ENCODE measurements at places on chromosomes 7 and 10. TPM values are rescaled to one million over a fixed set of nuclear protein-coding genes. Genes with fewer than 3 reads are reported as not detected.
A peak's percentile ranks its signal among the peaks of the same experiment; 100 is the strongest.

DNA sequence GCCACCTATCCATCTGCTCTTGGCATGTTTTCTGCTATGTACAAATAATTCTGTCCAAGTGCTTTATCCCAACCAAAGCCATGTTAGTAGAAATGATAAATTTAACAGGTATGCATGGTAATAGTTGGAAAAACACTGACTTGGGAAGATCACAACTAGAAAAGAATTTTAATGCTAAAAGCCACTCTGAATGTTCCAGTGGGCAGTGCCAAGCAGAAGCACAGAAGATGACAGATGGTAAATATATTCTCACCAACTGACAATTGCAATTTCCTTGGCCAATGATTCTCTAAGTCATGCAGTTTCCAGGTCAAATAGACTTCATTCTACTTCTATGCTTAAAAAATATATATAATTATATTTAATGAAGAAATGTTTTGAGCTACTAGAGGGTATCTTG lies 83.6 kb upstream of the SEMA3C start:
- no peak for DNase-seq

- no peak for DNase-seq
Measured at GRCh38 chr10:103114876-103115275, 78.2 kb downstream of the NT5C2 start.

DNA sequence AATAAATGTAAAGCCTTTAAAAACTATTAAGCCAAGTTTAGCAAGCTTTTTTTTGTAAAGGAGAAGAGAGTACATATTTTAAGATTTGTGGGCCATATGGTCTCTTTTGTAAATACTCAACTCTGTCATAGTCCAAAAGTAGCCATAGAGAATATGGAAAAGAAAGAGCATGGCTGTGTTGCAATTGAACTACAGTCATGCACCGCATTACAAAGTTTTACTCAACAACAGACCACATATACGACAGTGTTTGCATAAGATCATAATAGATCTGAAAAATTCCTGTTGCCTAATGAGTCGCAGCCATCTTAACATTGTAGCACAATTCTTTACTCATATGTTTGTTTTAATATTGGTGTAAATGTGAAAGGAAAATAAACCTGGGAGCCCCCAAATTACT lies 440.8 kb downstream of the HTR7 start:
- DNase-seq: no peak

DNA sequence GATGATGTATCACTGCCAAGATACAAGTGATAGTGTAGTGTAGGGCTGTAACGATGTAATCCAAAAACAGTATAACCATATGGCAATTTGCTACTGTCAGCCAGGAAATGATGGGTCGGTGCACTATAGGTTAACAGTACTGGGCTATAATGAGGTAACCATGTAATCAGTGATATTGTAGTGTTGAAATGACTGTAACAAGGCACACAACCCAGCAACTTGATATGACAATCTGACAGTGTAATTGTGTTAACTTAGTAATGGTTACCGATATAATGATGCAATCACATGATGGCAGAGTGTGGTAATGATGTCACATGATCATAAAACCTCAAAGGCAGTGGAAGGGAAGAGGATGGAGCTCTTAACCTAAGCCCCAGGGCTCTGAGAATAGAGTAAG lies 73.8 kb upstream of the SLF2 start:
- no peak for DNase-seq

DNA sequence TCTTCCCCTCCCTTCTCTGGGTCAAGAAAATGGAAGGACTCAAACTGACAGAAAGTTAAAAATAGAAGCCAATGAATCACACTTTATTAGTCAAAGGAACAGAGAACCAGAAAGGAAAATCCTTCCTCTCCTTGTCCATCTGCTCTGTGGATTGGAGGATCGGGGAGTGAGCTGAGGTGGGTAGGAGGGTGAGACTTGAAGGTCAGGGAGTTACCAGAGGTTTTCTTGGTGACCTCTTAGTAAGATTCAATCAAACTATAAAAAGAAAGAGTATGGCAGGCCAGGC lies 12.2 kb downstream of the TLX1 start:
- DNase-seq: no peak

DNA sequence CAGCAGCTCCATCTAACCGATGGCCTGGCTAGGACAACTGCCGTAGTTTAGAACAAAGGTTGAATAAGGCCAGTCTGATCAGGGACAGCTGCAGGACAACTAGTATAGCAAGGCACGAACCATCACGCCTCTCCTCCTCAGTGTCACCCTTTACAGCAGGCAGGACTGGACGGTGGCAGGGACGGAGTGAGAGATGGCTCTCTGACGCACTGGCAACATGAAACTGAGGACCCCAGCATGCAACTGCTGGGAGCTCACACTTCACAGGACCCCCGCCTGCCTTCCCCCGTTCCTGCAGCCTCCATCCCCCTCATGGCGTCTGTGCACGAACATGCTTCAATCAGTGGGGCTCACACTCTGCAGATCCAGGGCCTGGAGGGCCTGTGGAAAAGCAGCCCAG lies 53.7 kb downstream of the ZRANB1 start:
- DNase-seq: no peak

DNA sequence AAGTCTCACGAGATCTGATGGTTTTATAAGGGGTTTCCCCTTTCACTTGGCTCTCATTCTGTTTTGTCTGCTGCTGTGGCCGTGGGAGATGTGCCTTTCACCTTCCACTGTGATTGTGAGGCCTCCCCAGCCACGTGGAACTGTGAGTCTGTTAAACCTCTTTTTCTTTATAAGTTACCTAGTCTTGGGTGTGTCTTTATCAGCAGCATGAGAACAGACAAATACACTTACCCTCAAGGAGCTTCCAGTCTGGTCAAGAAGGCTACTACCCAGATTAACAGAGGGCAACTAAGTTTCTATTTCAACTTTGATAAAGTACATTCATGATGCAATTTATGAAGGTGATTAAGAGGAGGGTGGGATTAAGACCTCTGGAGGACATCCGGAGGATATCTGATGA lies 13.1 kb downstream of the SMKR1 start:
- DNase-seq: no peak

- no peak for DNase-seq
Measured at GRCh38 chr10:17790651-17791050, 18.5 kb upstream of the MRC1 start.

DNA sequence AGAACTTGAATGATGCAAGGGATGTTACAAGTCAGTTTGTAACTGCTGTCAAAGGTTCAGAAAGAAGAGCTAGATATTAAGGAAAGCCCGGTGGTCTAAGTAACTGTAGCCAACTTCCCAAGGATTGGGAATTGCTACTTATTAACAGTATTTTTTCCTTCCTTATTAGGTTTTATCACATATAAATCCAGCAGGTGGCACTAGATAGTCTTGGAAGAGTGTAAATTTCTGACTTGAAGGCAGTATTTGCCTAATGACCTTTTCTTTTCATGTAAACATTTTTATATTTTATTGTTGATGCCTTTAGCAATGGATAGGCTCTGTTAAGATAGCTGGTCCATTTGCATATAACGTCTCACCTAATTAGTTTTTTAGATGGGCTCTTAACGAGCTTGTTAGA lies 51.2 kb downstream of the ANLN start:
- peak; percentile 9 for DNase-seq

DNA sequence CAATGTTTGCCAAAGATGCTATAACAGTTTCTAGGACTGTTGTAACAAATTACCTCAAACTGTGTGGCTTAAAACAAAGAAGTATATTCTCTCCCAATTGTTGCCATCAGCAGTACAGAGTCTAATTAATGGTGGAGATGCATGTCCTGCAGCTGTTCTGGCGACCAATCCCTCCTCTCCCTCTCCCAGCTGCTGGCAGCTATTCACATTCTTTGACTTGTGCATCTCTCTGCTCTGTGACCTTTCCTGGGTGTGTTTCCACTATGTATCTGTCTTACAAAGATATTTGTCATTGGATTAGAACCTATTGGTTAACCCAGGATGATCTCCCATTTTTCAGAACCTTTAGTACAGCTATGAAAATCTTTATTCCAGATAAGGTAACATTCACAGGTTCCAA lies 561.7 kb upstream of the POM121L12 start:
- no peak for DNase-seq

GRCh38 chr7:148699024-148699781 lies 500 bp downstream of the CUL1 start:
- peak; percentile 57 for DNase-seq

GRCh38 chr7:124697746-124698145 lies 67.8 kb downstream of the GPR37 start:
- DNase-seq: no peak

DNA sequence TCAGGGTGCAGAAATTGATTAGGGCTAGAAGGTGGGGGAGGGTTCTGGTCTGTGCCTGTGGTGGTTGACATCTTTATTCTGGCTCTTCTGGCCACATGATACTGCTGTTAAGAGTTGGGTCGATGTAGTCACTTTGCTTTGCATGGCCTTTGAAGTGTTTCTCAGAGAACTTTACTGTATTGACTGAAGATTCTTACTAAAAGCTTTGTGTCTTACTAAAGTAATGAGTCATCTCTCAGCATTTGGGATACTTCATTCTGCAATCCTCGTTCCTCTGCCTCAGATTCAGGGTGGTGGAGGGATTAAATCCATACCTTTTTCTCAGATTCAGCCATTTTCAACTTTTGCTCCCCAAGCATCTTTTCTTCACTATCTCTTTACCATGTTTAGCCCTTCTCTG lies 38.6 kb downstream of the STEAP4 start:
- no peak for DNase-seq

- DNase-seq: no peak
Measured at GRCh38 chr10:115056186-115056585, 37.0 kb upstream of the ATRNL1 start.

DNA sequence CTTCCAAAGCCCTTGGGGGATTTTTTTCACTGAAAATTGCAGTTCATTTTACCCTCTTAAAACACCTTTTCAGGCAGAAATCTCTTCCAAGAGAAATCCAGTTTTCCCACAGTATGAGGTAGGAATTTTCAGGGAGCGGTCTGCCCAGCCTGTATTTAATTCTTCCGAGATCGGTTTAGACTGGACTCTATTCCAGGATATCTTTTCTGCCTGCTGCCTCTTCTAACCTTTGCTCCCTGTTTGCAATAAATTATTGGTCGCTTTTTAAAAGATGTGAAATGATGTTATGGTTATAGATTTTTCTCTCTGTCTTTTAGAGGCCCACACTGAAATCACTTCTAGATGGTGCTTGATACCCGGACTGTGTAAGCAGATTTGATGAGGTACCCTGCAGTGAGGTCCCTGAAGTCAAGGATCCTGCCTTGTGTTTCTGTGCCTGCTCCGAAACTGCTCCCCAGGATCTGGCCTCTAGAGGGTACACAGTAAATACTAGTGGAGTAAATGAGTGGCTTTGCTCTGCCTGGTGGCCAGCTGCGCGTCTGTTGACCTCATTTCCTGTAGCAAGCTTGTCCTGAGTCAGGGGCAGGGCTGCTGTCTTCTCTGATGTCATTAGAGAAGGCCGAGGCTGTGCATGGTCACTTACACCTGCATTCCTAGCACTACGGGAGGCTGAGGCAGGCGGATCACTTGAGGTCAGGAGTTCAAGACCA lies 191.6 kb downstream of the FANK1 start:
- no peak for DNase-seq

- DNase-seq: no peak
Measured at GRCh38 chr10:85645926-85646711, 720.5 kb downstream of the GRID1 start.

DNA sequence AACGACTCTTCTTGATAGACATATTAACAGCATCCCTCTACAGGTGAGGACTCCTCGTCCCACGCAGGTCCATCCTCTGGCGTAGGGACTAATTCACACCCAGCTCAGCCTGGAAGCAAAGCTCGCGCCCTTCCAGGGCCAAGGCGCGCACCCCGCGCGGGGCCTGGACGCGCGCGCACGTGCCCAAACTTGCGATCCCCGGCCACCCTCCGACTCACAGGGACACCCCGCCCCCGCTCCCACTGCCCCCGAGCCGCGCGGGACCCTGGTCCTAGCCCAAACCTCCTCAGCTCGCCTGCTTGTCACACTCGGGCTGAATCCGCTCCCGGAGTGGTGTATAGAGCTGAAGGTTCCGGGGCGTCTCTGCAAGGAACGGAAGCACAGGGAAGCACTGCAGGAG lies 76.9 kb downstream of the ZNF248 start:
- DNase-seq: no peak

DNA sequence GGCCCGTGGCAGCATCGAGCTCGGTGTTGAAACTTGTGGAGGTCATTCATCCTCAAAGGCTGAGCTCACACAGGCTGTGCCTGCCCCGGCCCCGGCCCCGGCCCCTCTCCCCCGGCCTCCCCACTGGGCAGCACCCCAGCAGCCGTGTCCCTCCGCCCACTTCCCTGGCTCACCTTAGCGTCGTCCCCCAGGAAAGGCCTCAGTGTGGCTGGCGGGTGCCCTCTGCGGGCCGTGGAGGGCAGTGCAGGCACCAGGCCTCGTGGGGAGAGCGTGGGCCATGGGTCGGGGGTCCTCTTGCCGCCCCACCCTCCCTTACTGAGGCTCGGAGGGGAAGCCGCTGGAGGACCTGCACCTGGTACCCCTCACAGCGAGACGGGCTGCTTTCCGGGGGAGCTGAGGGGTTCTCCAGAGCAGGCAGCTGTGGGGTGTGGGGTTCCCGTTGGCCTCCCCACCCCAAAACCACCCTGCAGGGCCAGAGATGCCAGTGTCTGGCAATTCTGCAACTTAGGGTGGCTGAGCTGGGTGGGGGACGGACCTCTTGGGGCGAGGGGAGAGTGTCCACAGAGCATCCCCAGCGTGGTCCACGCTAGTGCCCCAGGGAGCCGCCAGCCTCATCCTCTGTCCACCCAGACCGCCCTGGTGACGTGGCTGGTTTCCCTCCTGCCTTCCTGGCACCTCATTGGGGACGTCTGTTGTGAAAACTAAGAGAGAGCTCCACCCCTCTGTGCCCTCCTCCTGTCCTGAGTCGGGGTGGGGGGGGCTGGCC lies 44.2 kb upstream of the DPYSL4 start:
- DNase-seq: peak; percentile 55

DNA sequence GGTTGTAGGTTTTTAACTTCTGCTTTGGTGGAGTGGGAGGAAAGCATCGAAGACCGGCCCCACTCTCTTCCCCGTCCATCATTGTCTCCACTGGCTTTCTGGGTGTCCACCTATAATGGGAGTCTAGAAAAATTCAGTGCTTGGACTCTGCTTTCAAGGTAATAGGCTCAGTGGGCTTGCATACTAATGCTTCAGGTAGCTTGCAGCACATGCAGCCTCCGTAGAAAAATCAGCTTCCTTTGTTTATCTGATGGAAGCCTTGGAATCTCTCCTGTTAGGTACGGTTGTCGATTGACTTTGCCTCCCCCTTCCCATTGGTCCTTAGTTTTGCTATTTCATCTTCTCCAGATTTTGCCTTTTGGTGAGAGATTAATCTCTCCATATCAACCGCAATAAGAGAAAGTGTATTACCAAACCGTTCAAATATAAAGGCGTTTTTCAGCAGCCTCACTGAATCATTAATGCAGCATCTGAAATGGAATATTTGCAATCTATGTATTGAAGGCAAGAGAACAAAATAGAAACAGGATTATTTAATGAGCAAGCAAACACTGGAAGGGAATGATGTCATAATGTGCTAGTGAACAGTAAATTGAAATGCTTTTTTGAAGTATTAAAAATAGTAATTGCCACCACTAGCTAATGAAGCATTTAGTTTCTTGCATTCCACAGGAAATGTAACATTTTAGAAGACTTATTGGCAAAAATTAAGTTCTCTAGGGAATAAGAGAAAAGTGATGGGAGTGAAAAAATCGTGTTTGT lies 944 bp downstream of the AVL9 start:
- no peak for DNase-seq

SPDYE3 gene
- total RNA-seq: not detected

FAM131B gene
- total RNA-seq: 0.61 TPM

ITPRID1 gene
- not detected for total RNA-seq

ZNF37A gene
- total RNA-seq: 22.8 TPM

PLEKHA8 gene
- 13.2 TPM for total RNA-seq

LRMDA gene
- total RNA-seq: not detected

OR2A42 gene
- not detected for total RNA-seq

CTAGE8 gene
- 0.36 TPM for total RNA-seq

FAM237B gene
- total RNA-seq: not detected

All from CD4-positive, alpha-beta memory T cell (primary cell).